ENCODE measurements at places on chromosomes 3 and 15. TPM values are rescaled to one million over a fixed set of nuclear protein-coding genes. Genes with fewer than 3 reads are reported as not detected.

Gene HRG
- 0.09 TPM for polyA plus RNA-seq

GRCh38 chr3:10015461-10015904, 10.8 kb upstream of the FANCD2 start:
- DNase-seq: peak; percentile 93

DNA sequence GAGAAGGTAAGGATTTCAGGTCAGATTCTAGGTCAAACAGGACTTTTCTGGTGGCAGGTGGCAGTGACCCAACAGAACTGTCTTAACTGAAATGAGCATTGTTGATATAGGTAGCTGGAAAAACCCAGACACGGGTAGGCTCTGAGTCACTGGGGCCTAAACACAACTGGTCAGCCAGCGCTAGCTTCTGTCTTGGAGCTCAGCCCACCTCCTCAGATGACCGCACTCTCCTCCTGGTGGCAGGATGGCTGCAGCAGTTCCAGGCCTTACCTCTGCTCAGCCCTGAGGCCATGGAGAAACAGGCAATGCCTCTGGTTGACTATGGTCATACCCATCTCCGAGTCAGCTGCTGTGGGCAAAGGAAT, 61.1 kb upstream of the GATA2 start:
- DNase-seq: no peak

Gene RBPMS2
- polyA plus RNA-seq: 6.1 TPM

- DNase-seq: no peak
These were observed 251.7 kb upstream of the GOLGA6L4 start for GRCh38 chr15:83983634-83984458.

Gene SLC28A2
- 0.84 TPM for polyA plus RNA-seq

Gene AQP9
- 0.18 TPM for polyA plus RNA-seq

- no peak for DNase-seq
These were observed 111.7 kb downstream of the FOXB1 start for GRCh38 chr15:60115579-60116380.

DNA sequence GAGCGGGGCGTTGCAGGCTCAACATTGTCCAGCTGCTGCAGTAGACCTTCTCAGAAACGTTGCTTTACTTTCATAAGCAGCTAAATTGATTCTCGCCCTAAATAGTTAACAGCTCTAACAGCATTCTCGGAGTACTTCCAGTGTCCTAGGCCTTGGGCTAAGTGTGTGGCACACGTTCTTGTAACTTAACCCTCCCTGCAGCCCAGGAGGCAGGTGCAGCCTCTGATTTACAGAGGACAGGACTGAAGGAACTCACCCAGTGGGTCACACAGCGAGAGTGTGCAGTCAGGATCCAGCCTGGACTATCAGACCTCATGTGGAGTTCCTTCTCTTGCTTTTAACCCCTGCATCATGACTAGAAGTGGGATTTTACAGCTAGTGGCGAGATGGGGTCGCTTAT, 312.8 kb upstream of the C2CD4B start:
- DNase-seq: no peak

DNA sequence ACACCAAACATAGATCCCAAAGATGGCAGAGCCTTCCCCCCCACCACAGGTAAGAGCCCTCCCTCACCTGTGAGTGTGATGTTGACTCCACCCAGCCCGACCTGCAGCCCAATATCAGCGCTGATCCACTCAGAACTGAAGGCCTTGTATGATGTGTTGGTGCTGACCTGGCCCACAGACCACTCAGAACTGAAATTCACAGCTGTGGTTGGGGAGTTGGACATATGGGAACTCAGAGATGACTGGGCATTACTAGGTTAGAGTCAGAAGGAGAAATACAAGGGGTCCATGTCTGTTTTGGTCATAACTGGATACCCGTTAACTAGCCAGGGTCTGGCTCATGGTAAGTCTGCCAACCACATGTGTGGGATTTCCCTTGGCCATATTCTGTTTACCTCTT, 6.9 kb downstream of the DUOXA2 start:
- DNase-seq: no peak

GRCh38 chr3:161291191-161291901, 70.2 kb downstream of the NMD3 start:
- no peak for DNase-seq

Gene SV2B
- polyA plus RNA-seq: 1.3 TPM

- peak; percentile 45 for DNase-seq
These were observed 385.6 kb downstream of the SHQ1 start for GRCh38 chr3:72462595-72463011.

GRCh38 chr3:45232521-45232920, 6.4 kb upstream of the TMEM158 start:
- DNase-seq: no peak

- DNase-seq: no peak
These were observed 285.1 kb upstream of the CCDC54 start for GRCh38 chr3:107092121-107092520.

DNA sequence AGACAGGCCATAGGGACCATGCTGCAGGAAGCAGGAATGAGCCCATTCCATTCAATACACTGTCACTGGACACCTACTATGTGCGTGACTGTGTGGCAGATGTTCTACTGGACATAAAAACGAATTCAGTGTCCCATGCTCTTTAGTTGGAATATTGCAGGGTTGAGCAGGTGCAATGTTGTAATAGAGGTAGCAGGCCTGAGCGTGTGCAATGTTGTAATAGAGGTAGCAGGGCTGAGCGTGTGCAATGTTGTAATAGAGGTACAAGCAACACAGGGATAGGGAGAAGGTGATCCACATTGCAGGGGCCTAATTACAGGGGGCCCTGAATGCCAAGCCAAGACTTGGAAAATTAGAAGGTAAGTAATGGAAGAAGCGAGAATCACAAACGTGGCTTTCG, 261.4 kb upstream of the HES1 start:
- DNase-seq: no peak

GRCh38 chr3:65448120-65448519, 590.6 kb downstream of the MAGI1 start:
- no peak for DNase-seq

DNA sequence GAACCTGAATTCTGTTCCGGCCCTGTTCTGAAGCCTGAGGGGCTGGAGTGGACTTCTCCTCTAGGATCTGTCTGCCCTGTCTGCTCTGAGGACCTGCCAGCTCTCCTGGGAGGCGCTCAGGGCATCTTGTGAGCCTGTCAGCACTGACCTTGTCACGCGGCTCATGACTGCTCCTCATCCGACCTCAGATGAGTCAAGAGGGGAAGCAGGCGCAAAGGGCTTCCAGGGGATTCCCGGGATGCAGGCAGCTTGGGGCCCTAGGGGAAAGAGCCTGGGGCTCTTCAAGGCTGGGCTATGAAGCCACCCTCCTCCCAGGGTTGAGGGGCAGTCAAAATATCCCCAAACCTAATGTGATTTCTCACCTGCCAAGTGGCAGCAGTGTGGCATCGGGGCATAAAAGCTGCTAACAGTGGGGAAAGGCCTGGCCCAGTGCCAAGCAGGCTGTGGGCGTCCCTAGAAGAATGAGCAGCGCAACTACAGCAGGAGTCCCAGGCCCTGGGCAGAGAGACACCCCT, 27.6 kb upstream of the ANKDD1A start:
- DNase-seq: no peak

Gene NRG4
- 2.2 TPM for polyA plus RNA-seq

Gene C2CD4B
- polyA plus RNA-seq: 1.1 TPM

GRCh38 chr3:67920969-67921368, 266.6 kb upstream of the SUCLG2 start:
- no peak for DNase-seq

DNA sequence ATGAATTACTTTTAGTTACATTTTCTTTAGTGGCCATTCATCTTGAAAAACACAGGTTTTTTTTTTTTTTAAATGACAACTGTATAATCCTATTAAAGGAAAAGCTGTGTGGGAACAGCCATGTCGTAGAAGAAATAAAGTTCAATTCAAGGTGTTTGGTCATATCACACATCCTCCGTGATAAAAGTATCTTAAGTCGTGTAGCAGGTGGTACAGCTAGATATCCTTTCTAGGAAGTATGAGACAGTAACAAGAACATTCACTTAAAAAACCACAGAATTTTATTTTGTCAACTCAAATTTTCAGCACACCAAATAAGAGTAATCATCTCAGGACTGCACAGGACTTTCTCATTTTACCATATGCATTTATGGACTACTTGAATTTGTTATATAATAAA, 16.1 kb downstream of the ZDHHC23 start:
- no peak for DNase-seq

DNA sequence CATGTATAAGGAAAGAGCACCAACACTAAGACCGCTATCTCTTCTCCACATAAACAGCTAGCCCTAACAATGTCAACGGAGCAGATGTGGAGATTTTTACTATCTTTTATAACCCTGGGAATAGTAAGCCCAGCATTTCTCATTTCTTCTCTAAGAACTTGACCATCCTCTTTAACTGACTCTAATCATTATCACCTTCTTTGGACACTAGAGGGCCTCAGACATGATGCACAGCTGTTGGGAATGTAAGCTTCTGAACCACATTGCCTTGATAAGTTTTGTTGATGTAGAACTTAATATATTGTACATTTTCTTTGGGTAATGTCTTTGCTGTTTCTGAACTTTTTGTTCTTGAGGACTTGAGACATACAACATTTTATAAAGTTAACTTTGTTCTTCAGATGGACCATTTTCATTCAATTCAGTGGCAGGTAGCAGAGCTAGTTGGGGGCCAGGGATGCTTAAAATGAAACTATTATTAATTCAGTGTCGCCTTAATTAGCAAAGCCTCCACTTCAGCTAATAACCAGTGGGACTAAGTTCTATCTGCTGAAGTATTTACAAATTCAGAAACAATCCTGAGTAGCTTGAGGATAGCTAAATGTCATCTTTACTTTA, 9.6 kb upstream of the TAGLN3 start:
- no peak for DNase-seq

DNA sequence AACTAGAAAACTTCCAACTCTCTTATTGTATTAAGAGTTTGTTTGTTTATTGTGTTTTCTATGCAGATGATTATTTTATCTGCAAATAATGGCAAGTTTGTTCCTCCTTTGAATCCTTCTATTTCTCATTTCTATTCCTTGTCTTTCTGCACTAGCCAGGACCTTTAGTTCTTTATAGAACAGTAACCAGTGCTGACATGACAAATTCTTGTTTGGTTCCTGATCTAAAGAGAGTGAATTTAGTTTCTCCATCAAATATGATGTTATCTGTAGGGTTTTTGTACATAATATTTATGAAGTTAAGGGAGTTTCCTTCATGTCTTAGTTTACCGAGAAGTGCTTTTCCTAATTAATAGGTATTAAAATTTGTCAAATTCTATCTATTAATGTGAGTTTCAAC, 100.8 kb upstream of the STRIT1 start:
- DNase-seq: no peak

Gene FOXL2
- polyA plus RNA-seq: not detected

Gene RETNLB
- not detected for polyA plus RNA-seq

DNA sequence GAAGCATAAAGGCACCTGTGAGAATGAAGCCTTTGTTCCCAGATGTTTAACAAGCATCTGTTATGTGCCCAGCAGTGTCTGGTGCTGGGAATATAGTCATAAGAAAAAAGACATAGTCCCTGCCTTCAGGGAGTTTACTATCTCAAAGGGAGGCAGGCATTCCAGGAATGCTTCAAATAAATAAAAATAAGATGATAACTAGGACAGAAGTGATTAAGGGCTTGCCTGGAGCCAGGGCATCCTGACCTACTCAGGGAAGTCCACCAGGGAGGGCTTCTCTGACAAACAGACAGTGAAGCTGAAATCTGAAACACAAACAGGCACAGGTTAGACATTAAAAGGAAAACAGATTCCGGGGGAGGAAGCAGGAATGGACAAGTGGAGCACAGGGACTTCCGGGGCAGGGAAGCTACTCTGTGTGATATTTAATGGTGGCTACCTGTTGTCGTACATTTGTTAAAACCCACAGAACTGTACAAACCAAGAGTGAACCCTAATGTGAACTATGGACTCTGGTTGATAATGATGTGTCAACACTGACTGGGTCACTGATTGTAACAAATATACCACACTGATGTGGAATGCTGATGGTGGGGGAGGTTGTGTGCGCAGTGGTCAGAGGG, 53.3 kb downstream of the ITGB5 start:
- DNase-seq: no peak

- no peak for DNase-seq
These were observed 15.8 kb downstream of the NR2E3 start for GRCh38 chr15:71826196-71826595.

- DNase-seq: no peak
These were observed 406.4 kb upstream of the PROK2 start for GRCh38 chr3:72191209-72191960.

DNA sequence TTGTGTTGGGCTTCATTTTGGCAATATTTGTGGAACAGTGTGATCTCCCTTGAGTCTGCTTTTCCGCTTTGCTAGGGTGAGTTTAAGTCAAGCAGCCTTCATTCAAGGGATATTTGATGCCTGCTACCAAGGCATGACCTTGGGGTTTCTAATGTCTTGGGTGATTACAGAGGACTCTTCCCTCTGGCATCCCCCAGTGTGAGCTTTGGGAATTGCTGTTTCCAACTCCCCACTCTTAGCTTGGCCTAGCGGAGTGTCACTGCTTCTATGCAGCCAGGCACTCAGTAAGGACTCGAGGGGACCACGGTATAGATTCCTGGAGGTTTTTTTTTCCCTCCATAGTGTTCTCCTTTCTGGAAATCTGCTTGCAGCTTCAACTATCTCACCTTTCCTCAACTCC, 21.1 kb downstream of the GCNT3 start:
- no peak for DNase-seq

DNA sequence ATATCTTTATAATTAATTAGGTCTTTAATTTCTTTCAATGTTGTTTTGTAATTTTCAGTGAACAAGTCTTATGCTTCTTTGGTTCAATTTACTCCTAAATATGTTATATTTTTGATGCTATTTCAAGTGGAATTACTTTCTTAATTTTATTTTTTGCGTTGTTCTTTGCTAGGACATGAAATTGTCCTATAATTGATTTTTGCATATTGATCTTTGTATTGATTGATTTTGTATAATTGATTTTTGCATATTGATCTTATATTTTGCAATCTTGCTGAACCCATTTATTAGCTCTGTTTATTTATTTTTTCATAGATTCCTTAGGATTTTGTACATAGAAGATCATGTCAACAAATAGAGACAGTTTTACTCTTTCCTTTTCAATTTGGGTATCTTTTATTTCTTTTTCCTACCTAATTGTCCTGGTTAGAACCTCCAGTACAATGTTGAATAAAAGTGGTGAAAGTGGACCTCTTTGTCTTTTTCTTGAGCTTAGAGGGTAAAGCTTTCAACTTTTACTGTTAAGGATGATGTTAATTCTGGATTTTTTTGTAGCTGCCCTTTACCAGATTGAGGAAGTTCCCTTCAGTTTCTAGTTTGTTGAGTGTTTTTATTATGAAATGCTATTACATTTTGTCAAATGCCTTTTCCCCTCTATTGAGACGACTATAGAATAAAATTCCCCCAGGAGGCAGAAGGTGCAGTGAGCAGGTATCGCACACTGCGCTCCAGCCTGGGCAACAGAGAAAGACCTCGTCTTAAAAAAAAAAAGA, 36.8 kb upstream of the CCDC50 start:
- DNase-seq: no peak

DNA sequence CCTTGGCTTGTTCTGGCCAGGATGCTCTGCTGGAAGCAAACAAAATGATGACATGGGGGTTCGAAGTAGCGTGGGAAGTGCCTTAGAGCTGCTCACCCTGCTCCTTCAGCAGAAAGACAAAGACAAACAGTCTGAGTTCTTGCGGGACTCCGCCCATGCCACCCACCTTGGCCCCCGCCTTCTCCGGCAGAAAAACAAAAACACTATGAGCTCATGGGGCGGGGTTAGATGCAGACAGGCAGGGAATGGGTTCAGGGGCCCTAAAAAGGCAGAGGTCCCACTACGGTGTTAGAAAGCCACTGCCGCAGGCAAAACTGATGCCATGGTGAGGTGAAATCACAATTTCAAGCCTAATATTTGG, 9.7 kb upstream of the NCKIPSD start:
- no peak for DNase-seq

- DNase-seq: no peak
These were observed 10.8 kb downstream of the TRNT1 start for GRCh38 chr3:3137526-3137925.

Gene ADGRG7
- polyA plus RNA-seq: not detected
